ENCODE measurements at places on chromosomes 11 and 22.

DNA sequence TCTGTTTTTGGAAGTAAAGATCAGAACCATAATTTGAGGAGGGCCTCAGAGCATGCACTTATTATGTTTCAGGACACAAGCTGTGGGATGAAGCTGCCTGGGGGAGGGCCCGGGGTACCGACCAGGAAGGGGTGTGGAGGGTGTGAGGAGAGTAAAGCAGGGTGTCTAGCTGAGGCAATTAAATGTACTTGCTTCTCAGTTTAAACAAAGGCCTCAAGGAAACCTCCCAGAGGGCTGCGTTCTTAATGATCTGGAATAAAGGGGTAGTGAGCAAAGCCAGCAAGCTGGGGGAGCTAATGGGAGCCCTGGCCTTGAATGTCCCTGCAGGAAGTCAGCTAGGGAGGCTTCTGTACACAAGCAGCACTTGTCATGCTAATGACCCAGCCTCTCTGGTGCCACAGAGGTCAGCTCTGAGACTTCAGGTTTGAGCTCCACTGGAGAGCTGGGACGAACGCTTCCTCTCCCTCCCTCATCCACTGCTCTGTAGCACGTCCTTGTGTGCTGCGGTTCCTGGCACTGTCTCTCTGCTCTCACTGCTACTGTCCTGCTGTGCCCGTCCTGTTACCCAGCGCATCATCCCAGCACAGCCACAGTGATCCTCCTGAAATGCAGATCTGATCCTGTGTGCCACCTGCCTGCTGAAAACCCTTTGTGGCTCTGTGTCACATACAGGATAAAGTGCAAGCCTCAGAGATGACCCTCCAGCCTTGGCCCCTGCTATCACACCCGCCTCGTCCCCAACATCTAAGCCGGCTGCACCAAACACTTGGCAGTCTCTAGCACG is 159.7 kb downstream of the DBX1 start:
- DNase-seq: no peak

- no peak for DNase-seq
Observed at GRCh38 chr11:12223771-12224536, 113.6 kb downstream of the MICAL2 start.

DNA sequence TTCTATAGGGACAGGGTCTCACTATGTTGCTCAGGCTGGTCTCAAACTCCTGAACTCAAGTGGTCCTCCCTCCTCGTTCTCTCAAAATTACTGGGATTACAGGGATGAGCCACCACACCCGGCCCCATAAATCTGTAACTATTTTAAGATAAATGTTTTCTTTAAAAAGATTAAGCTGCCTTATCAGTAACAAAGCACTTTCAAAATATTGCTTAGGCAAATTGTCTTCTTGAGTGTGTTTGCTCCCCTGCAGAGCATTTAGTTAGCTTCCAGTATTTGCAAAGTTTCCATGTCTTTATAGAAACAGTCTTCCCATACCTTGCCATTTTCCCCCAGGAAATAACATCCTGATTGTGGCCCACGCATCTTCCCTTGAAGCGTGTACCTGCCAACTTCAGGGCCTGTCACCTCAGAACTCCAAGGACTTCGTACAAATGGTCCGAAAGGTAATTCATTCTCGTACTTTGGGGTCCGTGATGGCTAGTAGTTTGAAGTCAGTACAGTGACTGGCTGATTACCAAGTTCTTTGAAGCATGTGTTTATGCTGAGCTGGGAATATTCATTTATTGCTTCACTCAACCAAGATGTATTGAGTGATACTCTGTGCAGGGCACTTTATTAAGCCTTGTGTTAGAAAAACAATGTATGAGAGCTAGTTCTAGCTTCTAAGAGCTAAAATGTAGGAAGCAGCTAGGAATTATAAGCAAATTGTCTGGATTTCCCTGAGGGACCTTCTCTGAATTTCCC is 30.4 kb upstream of the CRTAM start:
- no peak for DNase-seq

DNA sequence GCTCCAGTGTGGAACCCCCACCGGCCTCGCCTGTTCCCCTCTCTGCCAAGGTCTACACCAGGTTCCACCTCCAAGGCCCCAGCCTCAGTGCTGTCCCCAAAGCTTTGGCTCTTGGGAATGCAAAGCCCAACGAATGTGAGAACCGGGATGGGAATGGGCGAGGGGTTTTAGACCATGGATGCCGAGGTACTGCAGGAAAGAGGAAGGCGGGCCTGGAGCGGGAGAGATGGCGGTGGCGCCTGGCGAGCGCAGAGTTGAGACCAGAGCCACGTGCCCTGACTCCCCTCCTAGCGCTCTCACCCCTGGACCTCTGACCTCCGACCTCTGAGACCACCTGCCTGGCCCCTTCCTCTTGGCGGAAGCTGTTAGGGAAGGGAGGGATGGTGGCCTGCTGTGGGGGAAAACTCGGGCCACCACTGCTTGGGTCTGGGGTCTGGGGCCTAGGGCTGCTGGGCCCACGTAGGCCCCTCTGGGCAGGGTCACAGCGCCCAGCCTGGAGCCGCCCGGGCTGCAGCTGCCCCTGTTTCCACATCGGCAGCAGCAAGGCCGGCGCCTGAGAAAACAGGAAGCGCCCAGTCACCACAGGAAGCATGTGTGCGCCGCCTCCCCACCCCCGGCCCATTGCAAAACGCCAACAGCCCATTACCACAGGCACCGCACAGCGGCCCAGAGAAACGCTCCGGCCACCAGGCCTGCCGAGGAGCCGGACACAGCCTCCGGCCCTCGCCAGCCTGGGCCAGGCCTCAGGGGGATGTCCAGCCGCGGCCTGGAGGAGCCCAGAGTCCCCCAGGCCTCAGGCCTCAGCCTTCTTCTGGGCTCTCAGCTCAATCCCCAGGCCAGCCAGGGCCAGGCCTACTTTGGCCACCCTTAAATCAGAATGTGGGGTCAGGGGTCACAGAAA is 13.8 kb upstream of the SLC39A13 start:
- DNase-seq: no peak

- DNase-seq: no peak
Observed at GRCh38 chr11:114134870-114135269, 75.4 kb downstream of the ZBTB16 start.

DNA sequence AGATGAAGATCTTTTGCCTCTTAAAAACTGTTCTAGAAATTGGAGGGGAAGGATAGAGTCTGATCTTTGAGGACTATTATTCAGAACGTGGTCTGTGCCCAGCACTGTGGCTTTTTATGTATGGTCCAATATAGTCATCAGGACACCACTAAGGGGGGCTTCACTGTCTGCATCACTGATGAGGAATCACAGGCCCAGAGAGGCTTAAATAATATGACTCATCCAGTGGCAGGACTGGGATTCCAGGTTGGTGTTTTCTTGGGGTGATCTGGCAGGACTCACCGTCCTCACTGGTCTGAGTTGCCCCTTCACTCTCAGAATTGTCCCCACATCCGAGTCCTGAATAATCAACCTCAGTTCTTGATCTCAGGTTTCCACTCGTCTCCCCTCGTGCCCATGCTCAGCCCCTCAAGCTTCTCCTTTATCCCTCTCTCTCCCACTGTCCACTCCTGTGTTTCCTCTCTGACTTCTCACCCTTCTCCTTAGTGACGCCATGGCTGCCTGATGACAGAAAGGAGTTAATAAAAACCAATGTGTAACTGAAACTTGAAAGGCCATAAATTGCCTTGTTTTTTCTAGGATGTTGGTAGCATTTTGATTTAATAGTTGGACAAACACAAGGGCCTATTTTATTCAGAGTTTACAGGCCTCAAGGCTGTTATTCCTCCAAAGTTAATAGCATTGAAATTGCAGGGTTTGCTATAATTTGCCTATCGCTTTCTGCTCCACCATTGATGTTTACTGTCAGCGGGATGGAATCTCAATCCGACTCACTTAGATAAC is 95.7 kb upstream of the NNMT start:
- no peak for DNase-seq

- DNase-seq: no peak
Observed at GRCh38 chr11:95991545-95991944, 67.6 kb upstream of the MTMR2 start.

DNA sequence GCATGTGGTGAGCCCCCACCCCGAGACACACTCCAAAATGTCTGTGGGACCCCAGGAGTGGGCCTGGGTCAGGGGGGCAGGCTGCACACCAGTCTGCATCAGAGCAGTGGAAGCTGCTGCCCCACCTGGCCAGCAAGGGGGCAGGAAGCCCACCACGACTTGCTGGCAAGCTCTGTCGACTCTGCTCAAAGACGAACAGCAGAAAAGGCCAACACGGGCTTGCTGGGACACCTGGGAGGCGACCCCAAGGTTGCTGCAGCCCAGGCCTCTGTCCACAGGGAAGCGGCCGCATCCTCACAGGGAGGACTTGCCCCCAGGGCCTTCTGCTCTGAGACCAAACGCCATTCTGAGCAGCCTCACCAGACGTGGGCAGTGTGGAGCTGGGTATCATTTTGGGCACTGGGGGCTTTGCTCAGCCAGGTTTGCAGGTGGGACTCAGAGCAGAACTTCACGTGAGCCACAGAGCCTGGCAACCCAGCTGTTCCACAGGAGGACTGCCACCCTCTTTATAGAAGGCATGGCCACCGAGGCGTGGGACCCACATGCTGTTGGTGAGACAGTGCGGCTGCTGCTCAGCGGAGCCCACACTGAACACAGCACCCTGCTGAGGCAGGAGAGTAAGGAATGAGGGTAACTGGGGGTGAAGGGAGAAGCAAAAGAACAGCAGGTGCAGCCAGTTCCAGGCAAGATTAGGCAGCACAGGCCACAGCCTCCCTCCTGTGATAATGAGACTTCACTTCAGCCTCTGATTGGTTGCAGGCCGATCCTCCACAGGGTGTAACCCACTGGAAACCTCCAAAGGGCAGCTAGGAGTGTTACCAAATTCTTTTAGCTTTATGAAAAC is 11.0 kb downstream of the IL17REL start:
- DNase-seq: no peak

DNA sequence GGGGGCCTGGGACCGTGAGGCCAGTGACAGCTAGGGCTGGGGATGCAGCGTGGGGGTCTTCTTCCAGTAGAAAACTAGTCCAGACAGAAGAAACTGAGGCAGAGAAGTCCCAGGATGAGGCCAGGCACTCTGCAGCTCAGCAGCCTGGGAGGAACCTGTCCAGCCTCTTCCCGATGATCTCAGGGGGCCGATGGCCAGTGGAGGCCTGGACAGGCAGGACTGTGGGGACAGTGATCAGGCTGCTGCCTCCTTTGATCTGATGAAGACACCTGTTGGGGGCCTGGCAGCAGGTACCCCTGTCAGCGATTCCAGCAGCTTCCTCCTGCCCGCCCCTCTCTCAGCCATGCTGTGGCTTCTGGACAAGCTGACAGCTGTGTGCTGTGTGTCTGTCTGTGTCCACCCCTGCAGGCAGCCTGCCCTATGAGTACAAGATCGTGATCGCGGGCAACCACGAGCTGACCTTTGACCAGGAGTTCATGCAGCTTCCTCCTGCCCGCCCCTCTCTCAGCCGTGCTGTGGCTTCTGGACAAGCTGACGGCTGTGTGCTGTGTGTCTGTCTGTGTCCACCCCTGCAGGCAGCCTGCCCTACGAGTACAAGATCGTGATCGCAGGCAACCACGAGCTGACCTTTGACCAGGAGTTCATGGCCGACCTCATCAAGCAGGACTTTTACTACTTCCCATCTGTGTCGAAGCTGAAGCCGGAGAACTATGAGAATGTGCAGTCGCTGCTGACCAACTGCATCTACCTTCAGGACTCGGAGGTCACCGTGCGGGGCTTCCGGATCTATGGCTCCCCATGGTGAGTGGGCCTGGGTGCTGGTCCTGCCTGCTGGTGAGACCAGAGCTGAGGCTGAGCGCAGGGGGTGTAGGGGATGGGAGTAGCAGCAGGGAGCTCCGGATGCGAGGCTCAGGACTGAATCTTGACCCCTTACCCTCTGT is 62.6 kb downstream of the MPPED1 start:
- DNase-seq: no peak
